Stomach (tissue), 19 donors: ENCODE measurements at places on chromosomes 5 and 9. TPM values are rescaled to one million over a fixed set of nuclear protein-coding genes. Genes with fewer than 3 reads are reported as not detected.

SLC6A18 gene
- not detected for total RNA-seq

DNA sequence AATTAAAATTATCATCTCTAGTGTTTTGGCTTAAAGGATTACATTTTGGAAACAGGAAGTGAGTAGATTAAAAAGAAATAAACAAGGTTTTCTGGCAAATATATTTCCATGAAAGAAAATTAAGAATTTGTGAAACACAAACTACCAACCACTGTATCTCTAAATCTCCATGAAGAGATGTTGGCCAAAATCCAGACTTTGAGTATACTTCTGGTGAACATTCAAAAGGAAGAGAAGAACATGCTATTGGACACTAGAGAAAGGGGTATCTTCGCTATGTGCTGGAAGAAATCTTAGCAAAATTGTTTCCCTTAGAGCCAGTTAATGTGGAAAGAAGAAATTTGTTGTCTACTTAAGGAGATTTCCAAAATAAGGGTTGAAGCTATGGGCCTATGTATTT is 710.4 kb upstream of the CTNND2 start:
- no peaks in the 10 kb centered on the region for H3K36me3 ChIP-seq
- no peaks in the 10 kb centered on the region for H3K4me1 ChIP-seq
- no peak for DNase-seq
- H3K27ac ChIP-seq = no peak overlapping the region

DNA sequence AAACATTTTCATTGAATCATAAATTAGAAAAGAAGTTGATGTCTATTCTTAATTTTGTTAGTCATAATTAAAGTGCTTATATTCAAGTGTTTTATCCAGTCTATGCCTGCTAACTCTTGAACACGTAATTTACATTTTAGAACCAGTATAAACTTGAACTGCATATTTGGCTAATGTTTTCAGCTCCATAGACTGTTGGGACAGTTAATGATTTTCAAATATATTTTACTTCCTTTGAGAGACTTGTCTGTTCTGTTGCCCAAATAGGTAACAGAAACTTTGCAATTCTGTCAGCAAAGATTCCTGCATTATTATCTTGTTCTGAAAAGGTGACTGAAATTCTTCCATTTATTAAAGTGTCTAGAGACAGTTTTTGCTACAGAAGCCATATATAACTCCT is 7.8 kb downstream of the ITGA2 start:
- no peak overlapping the region for H3K4me3 ChIP-seq
- no peaks in the 10 kb centered on the region for H3K27me3 ChIP-seq
- no peak overlapping the region for H3K27ac ChIP-seq
- H3K4me1 ChIP-seq = no peaks in the 10 kb centered on the region
- DNase-seq = no peak
- no peaks in the 10 kb centered on the region for H3K36me3 ChIP-seq

GRCh38 chr9:134427153-134427782 is 101.0 kb downstream of the RXRA start:
- DNase-seq = no peak
- peaks cover 39% of the 10 kb centered on the region for H3K4me1 ChIP-seq
- H3K27me3 ChIP-seq = no peaks in the 10 kb centered on the region
- H3K36me3 ChIP-seq = peaks cover 86% of the 10 kb centered on the region
- no peak overlapping the region for H3K4me3 ChIP-seq
- no peak overlapping the region for H3K27ac ChIP-seq

SAPCD2 gene
- total RNA-seq = 84.9 TPM
